ENCODE measurements at places on chromosomes 1 and 21.

- DNase-seq, result no peak
Measured at GRCh38 chr1:167795810-167796740, 74.3 kb downstream of the MPZL1 start.

- DNase-seq, result no peak
Measured at GRCh38 chr1:204873176-204873575, 2.5 kb downstream of the NFASC start.

DNA sequence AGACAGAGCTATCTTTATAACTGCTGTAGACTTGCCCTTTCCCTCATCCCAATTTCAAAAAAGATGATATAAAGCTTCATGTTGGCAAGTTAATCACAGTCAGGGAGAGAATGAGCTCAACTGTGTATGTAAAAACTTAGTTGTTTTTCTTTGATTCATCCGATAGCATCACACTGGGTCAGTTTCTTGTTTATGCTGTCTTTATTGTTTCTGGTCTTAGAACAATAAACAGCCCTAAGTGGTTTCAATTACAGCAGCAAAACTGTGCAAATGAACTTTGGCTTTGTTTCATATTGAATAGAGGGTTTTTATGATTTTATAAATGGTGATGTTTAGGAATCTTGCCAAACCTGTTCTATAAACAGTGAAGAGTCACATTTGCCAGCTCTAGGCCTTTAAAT is 423.8 kb upstream of the CXADR start:
- DNase-seq, result no peak

GRCh38 chr1:89615676-89616598 is 17.0 kb upstream of the LRRC8C start:
- DNase-seq, result no peak

DNA sequence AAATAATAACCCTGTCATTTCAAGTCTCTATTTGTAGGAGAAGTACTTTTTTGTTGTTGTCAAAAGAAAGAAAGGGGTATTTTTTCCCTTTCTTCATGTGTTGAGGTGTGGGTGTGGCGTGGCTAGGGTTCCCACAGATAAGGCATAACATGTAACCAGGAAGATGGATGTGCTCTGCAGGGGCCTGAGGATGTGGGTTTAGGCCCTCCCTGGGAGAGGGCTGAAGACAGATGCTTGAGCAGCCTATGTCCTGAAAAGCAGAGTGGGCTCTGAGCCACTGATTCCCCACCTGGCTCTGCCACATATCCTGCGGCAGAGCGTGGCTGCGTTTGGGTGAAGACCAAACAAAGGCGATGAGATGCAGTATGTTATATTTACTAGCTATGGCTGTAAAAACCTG is 13.9 kb upstream of the ADAR start:
- no peak for DNase-seq

GRCh38 chr1:214005708-214006107 is 17.9 kb downstream of the PROX1 start:
- DNase-seq, result no peak

DNA sequence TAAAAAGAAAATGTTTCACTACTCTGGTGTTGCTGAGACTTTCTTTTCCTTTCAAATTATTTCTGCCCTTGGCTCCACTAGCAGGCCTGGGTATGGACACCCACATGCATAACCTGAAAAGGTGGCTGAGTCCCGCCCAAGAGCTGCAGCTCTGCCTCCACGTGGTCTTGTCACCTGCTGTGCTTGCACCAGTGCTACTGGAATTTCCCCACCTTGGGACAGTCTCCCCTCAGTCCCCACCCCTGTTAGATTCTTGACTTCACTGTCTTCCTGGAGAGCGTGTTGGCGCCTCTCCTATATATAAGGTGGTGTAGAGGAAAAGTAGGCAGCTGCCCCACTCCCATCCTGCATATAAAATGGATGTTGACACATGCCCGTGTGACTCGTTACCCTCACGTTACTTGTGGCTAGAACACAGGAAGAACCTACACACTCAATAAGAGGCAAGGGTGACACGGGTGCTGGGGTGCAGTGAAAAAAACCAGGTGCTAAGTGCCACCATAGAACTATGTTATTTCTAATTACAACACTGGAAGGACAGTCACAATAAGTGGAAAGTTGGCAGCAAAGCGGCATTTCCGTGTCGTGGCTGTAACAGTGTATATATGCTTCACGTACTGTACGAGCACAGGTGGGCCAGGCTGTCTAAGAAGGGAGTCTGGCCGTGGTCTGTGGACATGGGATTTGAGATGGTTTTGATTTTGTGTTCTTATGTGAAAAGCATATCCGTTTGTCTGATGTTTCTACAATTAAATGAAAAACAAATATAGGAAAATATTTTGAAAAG is 61.0 kb downstream of the POFUT2 start:
- no peak for DNase-seq

DNA sequence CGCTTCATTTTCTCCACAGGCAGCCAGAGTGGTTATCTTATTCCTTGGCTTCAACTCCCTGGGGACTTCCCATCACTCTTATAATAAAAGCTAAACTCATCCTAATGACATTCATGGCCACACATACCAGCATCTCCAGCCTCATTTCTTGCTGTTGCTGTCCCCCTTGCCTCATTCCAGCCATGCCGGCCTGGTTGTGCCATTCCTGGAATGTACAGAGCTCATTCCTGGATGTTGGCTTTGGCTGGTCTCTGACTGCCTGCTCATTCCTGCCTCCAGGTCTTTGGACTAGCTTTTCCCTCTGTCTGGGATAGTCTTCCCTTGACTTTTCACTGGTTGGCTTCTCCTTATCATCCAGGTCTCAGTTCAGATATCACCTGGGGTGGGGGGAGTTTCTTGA is 2.4 kb upstream of the PEF1 start:
- no peak for DNase-seq

DNA sequence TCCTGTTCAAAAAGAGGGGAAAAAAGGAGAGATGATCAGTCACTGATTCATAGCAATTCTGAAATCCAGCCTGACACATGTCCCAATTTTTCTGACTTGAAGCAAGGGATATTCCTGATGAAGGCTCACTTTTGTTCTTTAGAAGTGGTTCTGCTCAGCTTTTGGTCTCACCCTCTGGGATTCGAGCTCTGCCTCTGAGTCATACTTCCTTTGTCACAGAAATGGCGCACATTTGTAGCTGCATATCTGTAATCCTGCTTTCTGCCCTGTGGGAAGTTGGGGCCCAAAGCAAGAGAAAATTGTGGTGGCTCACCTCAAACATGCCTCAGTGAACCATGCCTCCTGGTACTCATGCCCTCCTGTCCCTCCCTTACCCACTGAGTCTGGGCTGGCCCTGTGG is 22.3 kb upstream of the FAM78B start:
- DNase-seq, result no peak

DNA sequence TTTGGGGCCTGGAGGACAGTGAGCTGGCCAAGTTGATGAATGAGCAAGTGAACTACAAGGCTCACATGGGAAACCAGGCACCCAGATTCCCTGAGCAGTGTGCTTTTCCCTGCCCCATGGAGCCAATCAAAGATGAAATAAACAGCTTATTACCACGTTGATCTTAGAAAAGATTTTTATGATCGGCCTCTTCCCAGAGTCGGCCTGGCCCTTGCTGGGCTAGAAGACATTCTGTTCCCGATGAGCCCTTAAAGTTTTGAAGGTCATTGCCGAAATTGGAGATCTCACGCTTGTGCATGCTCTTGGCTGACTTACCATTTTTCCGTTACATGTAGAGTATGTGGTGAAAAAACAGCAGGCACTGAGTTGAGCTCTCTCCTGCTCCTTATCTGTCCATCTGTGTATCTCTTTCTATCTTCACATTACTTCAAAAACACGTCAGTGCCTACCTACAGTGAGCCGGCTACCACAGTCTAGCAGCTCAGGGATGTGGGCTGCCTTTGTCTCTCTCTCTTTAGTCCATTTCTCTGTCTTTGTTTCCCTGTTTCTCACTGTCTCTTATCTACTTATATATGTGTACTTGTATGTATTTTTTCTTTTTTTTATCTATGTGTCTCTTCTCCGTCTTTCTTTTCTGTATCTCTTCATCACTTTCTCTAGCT is 248.8 kb upstream of the USP24 start:
- DNase-seq, result no peak

GRCh38 chr1:24735156-24735508 is 10.1 kb upstream of the CLIC4 start:
- DNase-seq, result no peak

- DNase-seq, result no peak
Measured at GRCh38 chr1:27630859-27631491, 4.0 kb downstream of the FGR start.

- no peak for DNase-seq
Measured at GRCh38 chr21:39531064-39531463, 79.3 kb downstream of the SH3BGR start.

Data from NCI-H2107 (cell line).